ENCODE measurements at places on chromosomes 5 and 9.

- DNase-seq, result no peak
Measured at GRCh38 chr5:123700624-123701287, 188.8 kb downstream of the CSNK1G3 start.

DNA sequence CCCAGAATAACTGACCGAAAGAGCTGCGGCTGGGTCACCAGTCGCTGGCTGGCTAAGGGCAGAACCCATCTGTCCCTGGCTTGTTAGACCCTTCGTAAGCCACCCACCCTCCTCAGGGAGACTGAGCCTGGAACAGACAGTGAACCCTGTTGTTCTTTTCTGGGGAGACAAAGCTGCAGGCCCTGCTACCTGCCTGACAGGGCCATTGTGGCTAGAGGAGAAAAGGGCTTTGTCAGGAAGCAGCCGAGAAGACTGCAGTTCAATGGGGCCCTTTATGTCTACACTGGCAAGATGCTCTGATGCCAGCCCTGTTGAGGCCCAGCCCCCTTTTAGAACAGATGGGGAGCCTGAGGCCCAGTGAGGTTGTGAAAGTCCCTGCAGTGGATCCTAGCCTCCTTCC, 3.7 kb upstream of the NIPAL4 start:
- DNase-seq, result no peak

DNA sequence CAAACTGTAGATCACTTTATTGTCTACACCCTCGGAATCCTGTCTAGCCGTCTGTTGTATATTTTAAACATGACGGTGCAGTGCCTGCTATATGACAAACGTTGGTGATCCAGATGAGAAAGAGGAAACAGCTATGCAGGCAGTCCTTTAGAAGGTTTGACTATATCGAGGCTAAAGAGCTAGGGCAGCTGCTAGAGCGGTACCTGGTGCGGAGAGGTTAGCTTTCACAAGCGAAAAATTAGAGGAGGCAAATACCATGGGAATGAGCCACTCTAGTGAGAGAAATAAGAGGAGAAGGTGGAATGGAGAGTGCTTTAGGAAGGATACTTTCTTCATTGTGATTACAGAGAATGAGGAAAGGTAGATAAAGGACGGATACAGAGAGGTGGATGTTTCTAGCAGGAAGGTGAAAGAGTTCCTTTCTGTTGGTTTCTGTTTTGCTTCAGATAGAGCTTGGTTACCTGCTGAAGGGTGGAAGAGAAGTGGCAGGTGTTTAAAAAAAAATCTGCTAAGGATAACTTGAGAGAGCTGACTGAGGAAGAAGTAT, 959 bp upstream of the FBXL17 start:
- DNase-seq, result peak; percentile 30

DNA sequence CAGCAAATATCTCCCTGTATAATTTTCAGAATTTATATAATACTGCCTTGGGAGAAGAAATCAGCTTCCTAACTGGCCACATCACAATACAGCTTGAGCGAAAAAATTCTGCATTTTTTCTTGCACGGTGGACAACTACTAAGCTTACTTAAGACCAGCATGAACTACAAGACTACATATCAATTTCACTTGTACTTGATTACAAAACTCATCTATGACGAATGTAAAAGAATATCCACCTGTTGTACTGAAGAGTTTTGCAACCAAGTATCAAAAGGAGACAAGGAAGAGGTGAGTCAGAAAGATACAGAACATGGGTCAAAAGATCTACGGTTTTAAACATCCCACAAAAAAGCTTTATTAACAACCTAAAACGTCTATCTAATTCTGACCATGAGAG, 279.4 kb downstream of the BNC2 start:
- no peak for DNase-seq

GRCh38 chr9:134396258-134396742, 70.0 kb downstream of the RXRA start:
- peak; percentile 67 for DNase-seq

- DNase-seq, result no peak
Measured at GRCh38 chr9:93052791-93053540, 5.5 kb upstream of the SUSD3 start.

Data from activated naive CD8-positive, alpha-beta T cell treated with anti-CD3 and anti-CD28 coated beads, Interleukin-2, amount 10 ng/mL, durations not matched to agents 7 days and 5 days (primary cell).